ENCODE measurements at places on chromosomes 4 and X. TPM values are rescaled to one million over a fixed set of nuclear protein-coding genes. Genes with fewer than 3 reads are reported as not detected.

- DNase-seq: no peak
These were observed 41.5 kb downstream of the EFNB1 start for GRCh38 chrX:68870357-68870756.

MAGEA6 gene
- polyA plus RNA-seq: not detected

DNA sequence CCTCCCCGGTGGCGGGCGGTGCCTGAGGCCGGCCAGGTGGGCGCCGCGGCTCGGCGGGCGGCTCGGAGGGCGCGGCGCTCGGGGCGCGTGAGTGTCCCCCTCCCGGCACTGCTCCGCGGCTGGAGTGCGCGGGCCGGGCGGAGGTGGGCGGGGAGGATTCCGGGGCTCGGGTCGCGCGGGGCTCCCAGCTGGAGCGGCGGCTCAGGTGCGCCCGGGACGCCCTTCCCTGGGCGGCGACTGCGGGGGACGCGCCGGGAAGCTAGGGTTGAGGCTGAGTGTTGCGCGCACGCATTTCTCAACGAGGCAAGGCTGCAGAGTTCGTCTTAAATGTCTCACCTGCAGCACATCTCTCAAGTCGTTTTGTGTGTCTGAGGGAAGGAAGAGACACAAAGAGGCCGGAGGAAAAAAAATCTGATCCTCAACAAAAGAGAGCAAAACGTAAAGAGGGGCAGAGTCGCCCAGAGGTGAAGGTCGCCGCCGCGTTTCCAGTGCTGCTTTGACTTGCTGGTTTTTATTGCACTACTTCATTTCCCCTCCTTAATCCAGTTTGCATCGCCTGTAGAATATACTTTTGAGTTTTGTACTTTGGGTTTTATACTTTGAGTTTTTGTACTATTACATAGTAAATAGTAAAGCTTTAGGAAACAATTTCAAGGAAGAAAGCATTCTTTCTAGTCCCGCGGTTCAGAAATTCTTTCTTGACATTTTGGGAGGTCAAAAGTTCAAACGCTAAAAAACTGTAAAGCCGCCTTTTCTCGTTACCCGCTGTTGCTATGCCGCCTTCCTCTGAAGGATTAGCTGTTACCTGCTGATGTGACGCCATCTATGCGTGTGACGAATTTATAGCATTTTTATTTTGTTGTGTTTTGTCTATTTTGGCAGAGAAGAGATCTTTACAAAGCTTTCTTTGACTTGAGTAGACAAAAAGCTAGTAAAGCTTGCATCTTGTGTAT lies 106.5 kb upstream of the STOX2 start:
- DNase-seq: peak; percentile 45

DNA sequence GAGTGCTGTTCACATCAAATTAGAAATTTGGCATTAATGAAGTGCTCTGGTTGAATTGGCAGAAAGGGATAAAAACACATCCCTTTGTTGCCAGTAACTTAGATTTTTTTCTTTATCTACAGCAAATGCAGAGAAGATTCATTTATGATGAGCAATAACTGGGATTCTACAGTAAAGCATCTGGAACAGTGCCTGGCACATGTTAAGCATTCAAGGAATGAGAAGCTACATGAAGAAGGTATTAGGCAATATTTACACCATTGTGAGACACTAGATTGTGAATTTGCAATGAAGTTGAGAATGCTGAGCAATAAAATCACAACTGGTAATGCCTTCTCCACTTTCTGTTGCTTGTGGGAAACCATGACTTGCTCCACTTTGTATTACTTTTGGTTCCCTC lies 33.5 kb downstream of the PCDH19 start:
- no peak for DNase-seq

GRCh38 chr4:145920205-145920604 lies 18.4 kb downstream of the ZNF827 start:
- no peak for DNase-seq

GAGE1 gene
- polyA plus RNA-seq: not detected

TRAM1L1 gene
- polyA plus RNA-seq: 17.5 TPM

GRCh38 chrX:136457303-136457917 lies 30.3 kb upstream of the BRS3 start:
- DNase-seq: no peak

GRCh38 chr4:40183615-40184411 lies 13.0 kb upstream of the RHOH start:
- DNase-seq: no peak

DNA sequence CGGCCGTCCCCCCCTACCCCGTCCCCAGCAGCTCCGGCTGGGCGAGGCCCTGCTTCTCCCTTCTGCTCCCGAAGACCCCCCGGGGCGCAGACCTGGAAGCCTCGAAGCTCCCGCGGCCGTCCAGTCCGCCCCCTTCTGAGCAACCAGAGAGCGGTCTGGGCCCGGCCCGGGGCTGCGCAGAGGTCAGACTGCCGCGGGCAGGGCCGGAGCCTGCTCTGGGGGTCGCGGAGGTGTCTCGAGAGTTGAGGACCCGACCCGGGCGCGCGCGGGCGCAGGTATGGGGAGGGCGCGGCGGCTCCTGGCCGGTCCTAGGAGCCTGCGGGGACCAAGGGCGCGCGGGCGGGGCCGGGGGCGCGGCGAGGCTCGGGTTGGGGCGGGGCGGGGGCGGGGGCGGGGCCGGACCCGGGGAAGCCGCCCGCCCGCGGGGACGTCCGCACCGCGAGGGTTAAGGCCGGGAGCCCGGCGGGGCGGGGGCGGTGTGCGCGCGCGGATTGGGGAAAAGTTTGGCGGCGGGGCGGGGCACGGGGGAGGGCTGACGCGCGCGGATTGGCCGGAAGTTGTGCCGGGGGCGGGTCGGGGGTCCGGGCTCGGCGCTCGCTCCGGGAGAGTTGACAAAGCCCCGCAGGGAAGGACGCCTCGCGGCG lies at the start of gene FGFRL1:
Gene FGFRL1 (plus strand): TSS at position 605 of the 644 bp plus-strand sequence. CDS start 860 bp downstream, outside the sequence.
- DNase-seq: peak; percentile 87

DNA sequence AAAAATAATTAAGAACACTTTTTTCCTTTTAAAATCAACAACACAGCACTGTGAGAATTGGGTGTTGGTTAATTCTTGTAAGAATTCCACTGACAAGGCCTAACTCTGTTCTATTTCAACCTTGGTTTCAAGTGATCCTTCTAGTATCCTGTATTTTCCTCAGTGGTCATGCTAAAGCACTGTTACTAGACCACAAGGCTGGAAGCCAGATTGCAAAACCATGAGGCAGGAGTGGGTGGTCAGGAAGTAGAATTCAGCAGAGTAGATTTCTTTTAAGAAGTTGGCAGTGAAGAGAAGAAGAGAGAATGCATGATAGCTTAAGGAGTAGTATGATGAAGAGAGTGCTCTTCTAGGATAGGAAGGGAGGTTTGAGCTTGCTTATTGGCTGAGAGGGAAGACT lies 71.6 kb upstream of the LEF1 start:
- no peak for DNase-seq

- DNase-seq: no peak
These were observed 935.7 kb downstream of the RAPGEF2 start for GRCh38 chr4:160038615-160039014.

CXXC4 gene
- polyA plus RNA-seq: 13.5 TPM

F11 gene
- polyA plus RNA-seq: 5.3 TPM

DNA sequence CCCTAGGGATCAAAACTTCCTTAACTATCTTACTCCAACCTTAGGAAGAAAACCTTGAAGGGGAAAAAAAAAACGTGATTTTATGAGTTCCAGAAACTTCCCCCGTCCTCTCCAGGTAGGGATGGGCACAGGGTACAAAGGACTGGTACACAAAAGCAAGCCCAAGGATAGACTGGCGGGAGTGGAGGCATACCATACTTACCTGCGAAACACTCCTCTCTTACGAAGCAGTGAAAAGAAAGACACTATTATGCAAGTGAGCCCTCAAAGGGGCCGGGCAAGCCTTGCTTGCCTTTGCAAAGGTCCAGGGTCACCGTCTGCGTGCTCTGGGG lies 651 bp downstream of the TSPAN6 start:
- no peak for DNase-seq

GRCh38 chrX:46757593-46757992 lies 1.3 kb downstream of the SLC9A7 start:
- no peak for DNase-seq

GPRIN3 gene
- 8.6 TPM for polyA plus RNA-seq

All from left kidney (tissue), 8 donors.